ENCODE measurements at places on chromosomes 6 and 20. TPM values are rescaled to one million over a fixed set of nuclear protein-coding genes. Genes with fewer than 3 reads are reported as not detected.
A peak's percentile ranks its signal among the peaks of the same experiment; 100 is the strongest.

CST7 gene
- total RNA-seq = 8.4 TPM

IMPG1 gene
- not detected for total RNA-seq

GRCh38 chr6:159106627-159107241 is 61.9 kb upstream of the TAGAP start:
- DNase-seq = peak; percentile 76

GRCh38 chr20:8652396-8652795 is 416.5 kb upstream of the PLCB4 start:
- DNase-seq = no peak

DNA sequence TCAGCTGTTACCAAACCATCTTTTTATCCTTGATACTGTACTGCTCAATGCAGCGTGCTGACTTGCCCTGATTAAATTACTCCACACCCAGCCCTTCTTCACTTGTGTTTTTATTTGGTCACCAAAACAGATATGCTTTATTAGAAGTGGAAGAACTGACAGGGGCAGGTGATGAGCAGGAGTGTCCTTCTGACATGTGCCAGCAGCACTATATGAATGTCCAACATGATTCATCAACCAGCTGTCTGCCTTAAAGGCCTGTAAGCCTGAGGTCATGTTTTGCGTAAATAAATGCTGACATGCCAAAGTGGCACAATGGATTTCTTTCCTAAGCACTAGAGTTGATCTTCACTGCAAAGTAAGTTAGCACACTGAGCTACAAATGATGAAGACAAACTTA is 15.4 kb downstream of the POPDC3 start:
- no peak for DNase-seq

DNA sequence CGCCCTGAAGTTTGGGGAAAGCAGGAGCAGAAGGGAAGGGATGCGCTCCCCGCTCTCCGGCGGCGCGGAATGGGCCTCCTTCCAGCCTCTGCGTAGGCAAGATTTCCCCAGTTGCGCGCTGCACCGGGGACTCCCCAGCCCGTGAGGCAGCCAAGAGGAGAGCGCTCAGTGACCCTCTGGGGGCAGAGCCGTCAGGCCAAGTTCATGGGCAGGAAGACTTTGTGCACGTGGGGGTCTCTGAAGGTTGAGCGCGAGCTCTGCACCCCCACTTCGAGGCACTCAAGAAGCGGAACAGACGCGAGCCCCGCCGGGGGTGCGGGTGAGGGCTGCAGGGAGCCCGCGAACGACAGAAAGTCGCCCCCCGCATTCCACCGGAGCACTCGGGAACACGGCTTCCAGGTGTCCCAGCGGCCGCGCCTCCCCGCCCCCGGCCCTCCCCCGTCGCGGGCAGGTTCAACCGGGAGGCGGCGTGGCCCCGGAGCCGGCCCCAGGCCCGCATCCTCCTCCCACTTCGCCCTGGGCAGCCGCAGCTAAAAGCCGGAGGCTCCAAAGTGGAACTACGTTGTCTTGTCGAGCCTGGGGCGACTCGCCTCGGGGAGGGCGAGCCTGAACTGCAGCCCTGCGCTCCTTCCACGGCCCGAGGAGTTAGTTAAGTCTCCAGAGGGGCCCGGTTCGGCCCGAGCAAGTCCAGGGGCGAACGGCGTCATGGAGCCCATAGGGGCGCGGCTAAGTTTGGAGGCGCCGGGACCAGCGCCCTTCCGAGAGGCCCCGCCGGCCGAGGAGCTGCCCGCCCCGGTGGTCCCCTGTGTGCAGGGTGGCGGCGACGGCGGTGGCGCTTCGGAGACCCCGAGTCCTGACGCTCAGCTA is at the start of gene PPP1R3G:
Gene PPP1R3G (plus strand): TSS at position 561 of the 867 bp plus-strand sequence. CDS start 145 bp downstream, at position 706.
- DNase-seq = peak; percentile 65

- no peak for DNase-seq
These were observed 122.1 kb downstream of the LRRC1 start for GRCh38 chr6:53916804-53917463.
